NCI-H82 (cell line): ENCODE measurements at places on chromosomes 4 and X.
A peak's percentile ranks its signal among the peaks of the same experiment; 100 is the strongest.

DNA sequence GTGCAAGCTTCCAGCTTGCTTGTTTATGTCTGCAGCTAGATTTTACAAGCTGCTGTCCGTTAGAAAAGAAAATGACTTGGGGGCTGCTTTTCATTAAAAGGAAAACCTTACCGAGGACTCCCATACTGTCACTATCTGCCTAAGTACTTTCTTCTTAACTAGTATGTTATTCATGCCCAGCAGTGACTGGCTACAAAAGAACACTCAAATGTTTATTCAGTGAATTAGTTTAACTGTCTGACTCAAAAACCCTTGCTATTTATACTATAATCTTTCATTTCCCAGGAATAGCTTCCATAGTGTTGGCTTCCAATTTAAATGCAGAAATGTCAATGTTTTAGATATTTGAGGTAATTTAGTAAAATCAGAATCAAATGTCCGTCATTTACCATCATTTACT is 164.9 kb downstream of the DTHD1 start:
- DNase-seq: no peak

- peak; percentile 32 for DNase-seq
Observed at GRCh38 chr4:3821580-3822229, 55.5 kb downstream of the ADRA2C start.

- no peak for DNase-seq
Observed at GRCh38 chrX:21840193-21840545, 752 bp downstream of the MBTPS2 start.

DNA sequence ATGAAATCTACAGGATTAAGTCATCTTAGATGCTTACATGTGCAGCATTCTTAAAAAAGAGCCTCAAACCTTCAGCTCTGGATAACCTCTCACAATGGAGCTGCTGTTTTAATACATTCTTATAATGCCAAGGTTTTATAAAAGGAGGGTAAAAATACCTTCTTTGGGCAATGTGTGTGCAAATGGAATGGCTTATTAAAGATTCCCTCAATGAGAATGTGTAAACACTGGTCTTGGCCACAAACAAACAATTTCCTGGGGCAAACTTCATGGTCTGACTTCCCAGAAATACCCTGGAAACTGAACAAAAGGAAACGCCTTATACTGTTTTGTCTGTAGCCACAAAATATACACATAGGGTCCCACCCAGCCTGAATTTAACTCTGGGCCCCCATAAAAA is 148.6 kb upstream of the INTU start:
- DNase-seq: no peak

- no peak for DNase-seq
Observed at GRCh38 chr4:35970366-35970960, 273.9 kb downstream of the ARAP2 start.

- DNase-seq: no peak
Observed at GRCh38 chrX:120672841-120673530, 43.1 kb upstream of the C1GALT1C1 start.

DNA sequence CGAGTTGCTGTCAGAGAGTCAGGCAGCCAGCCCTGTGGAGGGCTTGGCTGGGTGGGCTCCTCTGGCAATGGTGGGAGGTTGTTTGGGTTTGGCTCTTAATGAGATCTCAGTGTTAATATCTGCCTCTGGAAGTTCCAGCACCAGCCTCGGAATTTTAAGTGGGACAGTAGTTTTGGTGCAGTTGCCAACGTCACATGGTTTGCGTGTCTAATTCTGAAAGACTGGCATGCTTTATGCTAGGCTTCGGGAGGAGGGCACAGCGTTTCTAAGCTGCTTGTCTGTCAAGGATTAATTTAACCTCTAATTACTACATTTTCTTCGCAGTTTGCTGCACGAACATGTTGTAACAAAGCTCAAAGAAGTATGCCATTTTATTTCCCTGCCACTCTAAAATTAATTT is 9.2 kb downstream of the MAMLD1 start:
- DNase-seq: no peak

GRCh38 chrX:1781766-1782165 is 166.9 kb downstream of the ASMT start:
- no peak for DNase-seq

DNA sequence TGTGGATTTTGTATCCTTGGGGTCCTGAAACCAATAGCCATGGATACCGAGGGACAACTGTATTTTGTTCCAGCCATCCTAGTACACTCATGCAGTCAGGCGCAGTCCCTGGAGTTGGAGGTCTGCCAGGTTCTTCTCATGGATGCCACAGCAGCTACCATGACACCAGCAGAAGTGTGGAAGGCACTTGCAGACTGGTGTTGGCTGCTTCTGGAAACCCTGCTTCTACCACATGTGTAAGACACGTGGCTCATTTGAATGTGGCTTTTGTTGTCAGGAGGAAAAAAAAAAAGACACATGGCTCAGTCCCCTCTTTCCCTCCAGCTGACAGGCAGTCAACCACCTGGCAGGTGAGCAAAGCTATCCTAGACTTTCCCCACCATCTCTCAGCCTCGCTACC is 19.4 kb downstream of the DRD5 start:
- DNase-seq: no peak

- DNase-seq: no peak
Observed at GRCh38 chr4:38665551-38666411, 1.8 kb downstream of the KLF3 start.

DNA sequence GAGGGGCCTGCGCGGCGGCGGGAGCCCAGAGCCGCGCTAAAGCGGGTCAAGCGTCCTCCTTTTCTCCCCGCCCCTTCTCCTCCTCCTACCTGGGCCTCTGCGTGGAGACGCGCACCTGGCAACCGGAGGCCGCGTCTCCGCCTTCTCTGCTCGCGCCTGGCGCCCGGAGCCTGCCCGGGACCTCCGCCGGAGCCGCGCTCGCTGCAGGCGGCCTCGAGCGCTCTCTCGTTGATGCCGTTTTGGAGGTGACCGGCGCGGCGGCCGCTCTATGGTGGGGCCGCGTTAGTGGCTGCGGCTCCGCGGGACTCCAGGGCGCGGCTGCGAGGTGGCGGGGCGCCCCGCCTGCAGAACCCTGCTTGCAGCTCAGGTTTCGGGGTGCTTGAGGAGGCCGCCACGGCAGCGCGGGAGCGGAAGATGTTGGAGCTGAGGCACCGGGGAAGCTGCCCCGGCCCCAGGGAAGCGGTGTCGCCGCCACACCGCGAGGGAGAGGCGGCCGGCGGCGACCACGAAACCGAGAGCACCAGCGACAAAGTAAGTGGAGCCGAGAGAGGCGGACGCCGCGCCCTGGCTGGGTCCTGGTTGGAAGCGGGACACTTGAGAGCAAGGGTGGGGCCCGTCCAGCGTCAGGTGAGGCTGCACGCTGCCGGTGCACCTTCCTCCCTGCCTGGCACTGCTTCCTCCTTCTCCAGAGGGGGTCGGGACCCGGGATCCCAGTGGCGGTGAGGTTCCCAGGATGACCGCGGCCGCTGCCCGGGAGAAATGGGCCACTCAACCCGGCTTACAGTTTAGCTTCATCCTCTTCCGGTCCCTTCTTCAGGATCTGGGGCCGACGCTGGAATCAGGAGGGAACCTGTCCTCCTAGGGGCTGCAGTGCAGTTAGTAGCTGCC is at the start of gene CDS1:
Gene CDS1, plus strand, starts transcription at position 140 of the 888 bp plus-strand sequence. Its CDS starts 275 bp downstream, at position 415.
- peak; percentile 30 for DNase-seq

DNA sequence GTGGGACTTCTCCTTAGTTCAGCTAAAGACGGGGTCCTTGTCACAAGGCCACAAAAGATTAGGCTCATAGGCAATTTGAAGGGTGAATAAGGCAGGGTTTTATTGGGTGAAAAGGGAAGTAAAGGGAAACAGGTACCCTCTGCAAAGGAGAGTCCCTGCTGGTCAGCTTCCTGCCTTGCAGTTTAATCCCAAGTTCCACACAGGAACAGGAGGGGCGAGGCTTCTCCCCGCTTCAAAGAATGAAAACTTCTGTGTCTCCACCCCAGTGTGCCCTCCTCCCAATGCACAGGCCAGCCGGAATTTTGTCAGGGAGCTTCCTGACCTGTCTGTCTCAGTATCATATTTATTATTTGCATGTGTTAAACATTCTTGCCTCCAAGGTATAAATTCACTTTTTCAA is 37.1 kb downstream of the ITM2A start:
- no peak for DNase-seq

DNA sequence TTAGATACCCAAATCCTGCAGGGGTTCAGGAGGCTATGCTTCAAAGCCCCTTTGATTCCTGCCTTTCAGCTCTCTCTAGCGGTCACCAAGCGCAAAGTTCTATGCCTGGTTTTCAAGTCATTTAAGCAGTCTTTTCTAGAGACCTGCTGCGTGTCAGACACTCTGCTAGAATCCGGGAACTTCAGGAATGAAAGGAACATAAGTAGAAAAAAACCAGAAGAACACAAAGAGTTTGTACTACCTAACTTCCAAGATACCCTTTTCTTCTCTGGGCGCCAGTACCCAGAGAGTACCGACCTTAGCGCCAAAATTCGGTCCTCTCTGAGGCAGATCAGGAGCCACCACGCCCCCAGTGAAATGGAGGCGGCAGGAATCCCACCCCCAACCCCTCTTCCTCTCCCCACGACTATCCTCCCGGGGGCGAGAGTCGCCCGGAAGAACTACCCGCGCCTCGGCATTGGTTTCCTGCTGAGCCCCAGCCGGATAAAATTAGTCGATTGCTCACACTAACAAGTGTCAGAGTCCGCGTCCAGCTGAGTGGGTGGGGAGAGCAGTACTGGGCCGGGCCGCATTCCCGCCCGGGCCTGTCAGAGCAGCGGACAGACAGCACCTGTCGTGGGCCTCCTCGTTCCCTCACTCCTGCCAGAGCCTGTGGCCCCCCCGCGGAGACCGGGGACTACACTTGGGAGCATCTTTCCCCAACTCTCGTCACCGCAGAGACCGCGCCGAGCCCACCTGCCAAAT is 78.8 kb downstream of the RLIM start:
- peak; percentile 65 for DNase-seq

DNA sequence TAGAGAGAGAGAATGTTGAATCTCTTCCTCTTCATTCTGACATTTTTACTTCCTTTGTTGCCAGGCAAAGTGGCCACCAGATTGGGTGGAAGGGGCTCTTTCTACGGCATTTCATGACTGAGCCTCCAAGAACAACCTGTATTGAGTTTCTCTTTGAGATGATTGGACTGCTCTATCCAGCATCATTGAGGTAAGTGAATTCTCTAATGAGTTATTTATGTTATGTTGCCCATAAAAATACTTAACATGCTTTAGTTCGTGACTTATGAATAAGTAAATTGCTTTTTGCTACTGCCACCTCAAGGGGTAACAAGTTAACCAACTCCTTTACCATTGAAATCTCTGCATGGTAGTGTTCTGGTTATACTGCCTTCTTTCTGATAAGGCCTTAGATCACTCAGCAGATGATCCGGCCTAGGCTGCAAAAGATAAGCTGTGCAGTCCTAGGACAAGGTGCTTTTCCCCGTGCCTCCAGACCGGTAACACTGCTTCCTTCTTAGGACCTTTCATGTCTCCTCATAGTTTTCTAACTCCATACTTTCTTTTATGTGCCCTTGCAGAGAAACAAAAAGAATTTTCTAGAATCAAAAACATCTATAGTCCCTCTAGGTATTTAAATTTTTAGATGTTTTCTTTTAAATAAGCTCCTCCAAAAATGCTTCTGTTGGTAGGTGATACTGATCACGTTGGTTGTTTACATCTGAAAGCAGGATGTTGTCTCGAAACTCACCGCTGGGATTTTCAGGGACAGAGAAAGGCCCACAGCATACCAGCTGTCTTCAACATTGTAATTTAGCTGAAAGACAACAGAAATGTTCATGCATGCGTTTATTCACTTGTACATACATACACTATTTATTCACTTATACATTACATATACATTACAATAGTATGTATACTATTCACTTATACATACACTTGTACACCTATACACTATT is 157.1 kb upstream of the RBPJ start:
- no peak for DNase-seq

DNA sequence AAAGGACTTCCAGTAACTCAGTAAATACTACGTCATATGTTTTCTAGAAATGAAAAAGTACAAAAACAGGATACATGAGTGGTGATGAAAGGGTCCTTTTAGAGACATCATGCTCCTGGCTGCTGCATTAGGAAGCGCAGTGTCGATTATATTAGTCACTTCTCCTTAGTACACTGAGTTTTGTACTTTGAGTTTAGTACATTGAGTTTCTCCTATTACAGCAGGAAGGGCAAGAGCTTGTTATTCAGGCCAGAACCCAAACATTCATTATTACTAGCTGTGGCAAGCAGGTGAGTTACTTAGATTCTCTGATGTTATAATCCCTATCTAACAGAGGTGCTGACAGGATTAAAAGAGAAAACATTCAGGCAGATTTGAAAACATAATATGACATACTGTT is 21.3 kb downstream of the RPGR start:
- DNase-seq: no peak

DNA sequence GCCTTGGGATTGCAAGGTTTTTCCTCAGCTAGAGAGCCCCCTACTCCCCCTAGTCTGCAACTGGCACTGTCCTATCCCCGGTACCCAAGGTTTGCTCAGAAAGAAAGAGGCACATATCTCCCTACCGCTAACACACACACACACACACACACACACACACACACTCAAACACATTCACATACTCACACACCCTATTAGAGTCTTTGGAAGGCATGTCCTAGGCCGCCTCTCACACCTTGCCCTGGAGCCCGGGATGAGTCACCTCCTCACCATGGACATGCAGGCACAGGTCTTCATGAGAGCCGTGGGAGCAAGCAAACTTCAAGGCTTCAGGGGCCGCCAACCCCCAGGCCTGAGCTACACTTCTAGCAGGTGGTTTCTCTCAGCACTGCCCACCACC is 49.2 kb downstream of the PJA1 start:
- DNase-seq: no peak

GRCh38 chr4:28675582-28675981 is 1814.9 kb downstream of the STIM2 start:
- DNase-seq: no peak

GRCh38 chr4:11130195-11130970 is 298.3 kb downstream of the HS3ST1 start:
- DNase-seq: no peak

- peak; percentile 82 for DNase-seq
Observed at GRCh38 chr4:184538023-184538599, 63.8 kb upstream of the IRF2 start.

GRCh38 chr4:36178484-36178883 is 65.8 kb downstream of the ARAP2 start:
- no peak for DNase-seq

GRCh38 chr4:41853973-41854372 is 81.3 kb upstream of the TMEM33 start:
- peak; percentile 32 for DNase-seq

DNA sequence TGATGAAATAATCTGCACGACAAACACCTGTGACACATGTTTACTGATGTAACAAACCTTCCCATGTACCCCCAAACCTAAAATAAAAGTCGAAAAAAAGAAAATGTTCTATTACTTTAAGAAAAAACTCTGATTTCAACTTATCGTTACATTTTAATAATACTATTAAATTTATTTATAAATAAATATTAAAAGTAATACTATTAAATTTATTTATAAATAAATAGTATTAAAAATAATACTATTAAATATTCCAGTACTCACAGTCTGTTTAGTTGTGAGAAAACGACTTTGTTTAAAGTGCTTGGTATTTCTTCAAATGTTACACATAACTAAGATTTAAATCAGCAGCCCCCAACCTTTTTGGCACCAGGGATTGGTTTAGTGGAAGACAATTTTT is 471.6 kb upstream of the PRKX start:
- no peak for DNase-seq
